ENCODE measurements at places on chromosomes 7 and 10.

DNA sequence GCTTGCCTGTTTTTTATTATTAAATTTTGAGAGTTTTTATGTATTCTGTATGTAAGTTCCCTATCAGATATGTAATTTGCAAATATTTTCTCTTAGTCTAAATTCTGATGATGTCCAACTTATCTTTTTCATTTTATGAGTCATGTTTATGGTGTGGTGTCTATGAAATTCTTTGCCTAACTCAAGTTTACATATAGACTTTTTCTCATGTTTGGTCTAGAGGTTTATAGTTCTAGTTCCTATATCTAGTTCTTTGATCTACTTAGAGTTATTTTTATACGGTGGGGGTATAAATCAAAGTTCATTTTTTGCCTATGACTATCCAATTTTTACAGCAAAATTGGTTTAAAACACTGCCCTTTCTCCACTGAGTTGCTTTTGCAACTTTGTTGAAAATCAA lies 26.3 kb upstream of the CCDC7 start:
- no peak for DNase-seq

DNA sequence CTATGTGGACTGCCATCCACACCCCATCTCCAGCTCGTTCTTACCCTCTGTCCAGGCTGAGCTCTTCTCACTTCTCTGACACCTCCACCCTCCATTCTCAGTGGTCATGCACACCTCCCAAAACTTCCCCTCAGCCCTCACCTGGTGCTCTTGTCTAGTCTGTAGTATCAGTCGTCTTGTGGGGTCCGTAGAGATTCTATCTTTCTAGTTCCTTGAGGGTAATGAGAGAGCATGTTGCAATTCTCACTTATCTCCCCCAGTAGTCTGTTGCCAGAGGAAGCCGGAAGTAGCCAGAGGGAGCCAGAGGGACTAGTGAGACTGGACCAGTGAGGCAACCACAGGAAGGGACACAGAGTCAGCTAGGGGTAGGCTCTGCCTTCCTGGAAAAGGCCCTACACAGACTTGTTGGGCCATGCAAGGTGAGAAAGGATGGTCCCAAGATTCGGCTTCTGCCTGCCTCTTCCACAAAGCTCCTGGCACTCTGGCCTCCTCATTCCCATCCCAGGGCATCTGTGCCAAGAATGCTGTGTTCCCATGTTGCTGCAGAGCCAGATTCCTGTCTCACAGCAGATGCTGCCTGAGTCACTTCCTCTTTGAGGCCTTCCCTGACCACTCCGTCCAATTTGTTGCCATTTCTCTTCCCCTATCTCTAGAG lies 50.6 kb upstream of the DUSP5 start:
- peak; percentile 82 for DNase-seq

- no peak for DNase-seq
These were observed 85.7 kb downstream of the MMRN2 start for GRCh38 chr10:86871563-86872183.

GRCh38 chr10:101397140-101397539 lies 43.2 kb downstream of the BTRC start:
- peak; percentile 28 for DNase-seq

- DNase-seq, result no peak
These were observed 1.7 kb upstream of the NEURL1 start for GRCh38 chr10:103491729-103492364.

- no peak for DNase-seq
These were observed 25.0 kb downstream of the ZNF365 start for GRCh38 chr10:62399211-62399610.

GRCh38 chr10:34580643-34581042 lies 234.5 kb downstream of the PARD3 start:
- DNase-seq, result no peak

- peak; percentile 27 for DNase-seq
These were observed 786.1 kb downstream of the CNTNAP2 start for GRCh38 chr7:146902728-146903127.

GRCh38 chr10:6086375-6087233 lies 2.2 kb upstream of the RBM17 start:
- peak; percentile 96 for DNase-seq

Data from OCI-M1 (cell line).